ENCODE measurements at places on chromosomes 5 and 9.
A peak's percentile ranks its signal among the peaks of the same experiment; 100 is the strongest.

DNA sequence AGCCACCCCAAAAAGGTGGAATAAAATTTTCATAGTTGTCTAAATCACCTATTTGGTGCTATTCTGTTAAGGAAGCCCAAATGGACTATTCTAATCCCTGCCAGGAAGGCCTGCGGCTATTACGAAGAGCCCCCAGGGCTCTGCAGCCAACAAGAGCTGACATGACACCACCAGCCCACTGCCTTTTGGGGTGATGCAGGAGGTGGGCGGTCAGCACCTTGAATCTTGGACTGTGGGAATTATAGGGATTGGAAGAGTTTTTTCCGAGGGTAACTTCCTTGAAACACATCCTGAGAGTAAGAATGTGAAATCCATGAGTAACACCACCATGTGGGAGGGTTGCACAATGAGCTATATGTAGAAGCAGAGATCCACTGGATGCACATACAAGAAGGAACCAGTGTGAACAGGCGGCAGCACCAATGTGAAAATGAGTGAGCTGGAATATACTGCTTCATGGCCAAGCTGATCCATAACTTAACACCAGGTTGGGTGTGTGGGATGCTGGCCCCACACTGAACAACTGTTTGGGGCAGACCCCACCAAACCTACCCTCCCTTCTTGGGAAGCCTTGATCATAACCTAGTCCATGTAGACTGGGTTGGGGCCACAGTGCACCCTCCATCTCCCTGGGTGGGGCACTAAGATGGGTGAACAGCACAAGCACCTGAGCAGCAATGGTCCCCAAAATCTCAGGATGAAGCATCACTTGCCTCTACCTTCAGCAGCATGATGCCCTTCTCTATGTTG, 239.0 kb downstream of the FSTL4 start:
- DNase-seq = no peak

DNA sequence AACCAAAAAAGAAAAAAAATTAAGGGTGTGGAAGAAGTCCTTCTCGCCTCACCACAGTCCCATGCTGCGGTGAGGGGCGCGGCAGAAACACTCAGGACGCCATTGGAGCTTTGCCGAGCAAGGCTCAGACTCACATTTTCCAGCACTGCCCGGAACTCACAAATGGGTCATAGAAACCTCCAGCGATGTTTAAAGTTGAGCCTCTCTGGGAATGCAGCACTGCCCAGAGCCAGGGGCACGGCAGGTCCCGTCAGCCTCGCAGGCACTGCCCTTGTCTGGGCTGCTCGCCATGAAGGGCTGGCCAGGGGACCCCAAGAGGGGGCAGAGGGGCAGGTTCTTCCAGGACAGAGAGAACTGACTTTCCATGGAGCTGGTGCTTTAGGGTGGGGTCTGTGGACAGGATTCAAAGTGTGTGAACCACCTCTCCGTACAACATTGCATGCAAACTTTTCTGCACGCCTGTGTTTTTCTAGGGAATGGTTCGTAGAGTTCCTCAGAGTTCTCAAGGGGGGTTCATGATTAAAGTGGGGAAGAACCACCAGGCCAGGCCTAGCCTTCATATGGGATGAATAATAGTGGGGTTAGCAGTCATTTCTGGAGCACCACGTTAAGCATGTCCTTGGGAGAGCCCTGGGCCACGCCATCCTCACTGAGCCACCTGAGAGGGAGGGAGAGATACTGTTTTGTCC, 38.4 kb downstream of the PRRX2 start:
- no peak for DNase-seq

GRCh38 chr5:83265318-83265717, 188.0 kb downstream of the XRCC4 start:
- DNase-seq = no peak

- DNase-seq = no peak
These were observed 3.3 kb upstream of the CDC20B start for GRCh38 chr5:55176176-55176818.

DNA sequence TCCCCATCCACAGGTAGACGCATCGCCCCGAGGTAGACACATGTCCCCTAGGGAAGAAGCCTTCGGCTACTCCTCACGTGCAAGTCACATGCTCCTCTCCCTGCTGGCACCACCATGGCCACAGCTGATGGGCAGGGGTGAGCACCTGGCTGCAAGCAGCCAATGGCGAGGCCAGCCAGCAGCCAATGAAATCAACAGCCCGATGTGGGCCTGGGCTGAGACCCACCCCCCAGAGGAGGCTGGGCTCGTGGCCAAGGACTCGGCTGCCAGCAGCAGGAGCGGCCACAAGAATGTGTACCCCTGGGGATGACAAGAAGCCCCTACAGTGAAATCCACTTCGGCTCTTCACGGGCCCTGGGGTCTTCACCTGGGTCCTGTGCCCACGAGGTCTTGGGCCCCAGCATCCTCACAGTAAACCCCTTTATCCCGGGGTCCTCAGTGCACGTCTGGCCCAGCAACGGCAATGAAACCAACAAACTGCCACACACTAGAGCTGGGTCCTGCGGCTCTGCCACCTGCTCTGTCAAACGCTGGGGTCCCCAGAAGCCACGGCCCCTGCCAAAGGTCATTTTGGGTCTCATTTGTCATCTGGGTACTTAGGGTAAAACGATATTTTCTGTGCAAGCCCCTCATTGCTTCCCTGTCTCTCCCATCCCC, 22.1 kb upstream of the PTGES start:
- DNase-seq = no peak

DNA sequence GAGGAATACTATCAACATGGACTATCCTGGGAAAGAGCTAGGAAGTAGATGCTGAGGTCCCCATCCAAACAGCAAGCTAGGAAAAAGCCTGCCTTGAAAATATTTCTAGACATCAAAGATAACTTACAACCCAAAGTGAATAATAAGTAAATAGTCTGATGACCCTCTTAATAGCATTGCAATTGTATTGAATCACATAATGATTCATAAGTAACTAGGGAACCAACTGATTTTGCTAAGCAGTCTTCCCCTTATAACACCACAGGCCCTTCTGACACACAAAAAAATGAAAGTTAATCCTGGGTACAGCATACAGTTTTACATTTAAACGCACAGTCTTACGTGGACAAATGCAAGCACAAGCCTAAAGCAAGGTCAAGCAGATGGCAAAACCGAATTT, 199.3 kb downstream of the RFK start:
- no peak for DNase-seq

- no peak for DNase-seq
These were observed 21.6 kb downstream of the GAS1 start for GRCh38 chr9:86925686-86926085.

- no peak for DNase-seq
These were observed 5.8 kb upstream of the CRHBP start for GRCh38 chr5:76947082-76947503.

- DNase-seq = no peak
These were observed 218.3 kb upstream of the ZNF462 start for GRCh38 chr9:106644661-106645060.

GRCh38 chr9:9790216-9790872, 822.5 kb downstream of the PTPRD start:
- DNase-seq = peak; percentile 24

DNA sequence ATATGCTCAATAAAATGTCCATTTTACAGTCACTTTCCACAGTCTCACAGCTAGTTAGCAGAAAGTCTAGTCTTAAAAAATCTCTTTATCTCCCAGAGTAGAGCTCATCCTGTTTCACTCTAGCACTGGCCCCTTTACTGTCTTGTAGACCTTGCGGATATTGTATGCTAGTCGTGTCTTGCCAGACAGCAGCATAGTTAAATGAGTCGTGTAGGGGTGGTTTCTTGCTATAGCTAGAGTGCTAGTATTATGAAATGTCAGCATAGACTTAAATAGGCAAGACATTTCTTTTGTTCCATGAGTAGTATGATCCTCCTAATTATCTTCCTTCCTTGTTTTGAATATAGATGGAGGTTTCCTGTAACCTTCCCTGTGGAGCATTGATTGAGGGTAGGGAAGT, 77.4 kb downstream of the C7 start:
- no peak for DNase-seq

DNA sequence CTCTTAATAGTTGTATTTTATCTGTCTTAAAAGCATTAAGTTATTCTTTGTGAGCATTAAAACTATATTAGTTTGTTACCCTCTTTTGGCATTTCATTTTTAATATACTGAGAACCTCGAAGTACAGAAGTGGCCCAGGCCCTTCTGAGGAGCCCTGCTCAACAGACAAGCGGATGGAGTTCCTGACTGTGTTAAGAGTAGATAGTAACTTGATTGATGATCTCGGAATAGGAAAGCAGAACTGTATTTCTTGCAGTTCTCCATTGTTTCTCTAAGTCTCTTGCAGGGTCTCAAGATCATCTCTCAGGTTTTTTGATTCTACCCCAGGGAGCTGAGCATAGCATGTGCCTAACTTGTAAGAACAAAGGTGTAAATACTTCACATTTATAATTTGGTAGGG, 139.6 kb downstream of the SMARCA2 start:
- no peak for DNase-seq

GRCh38 chr9:75378036-75378435, 289.7 kb downstream of the OSTF1 start:
- no peak for DNase-seq

- DNase-seq = no peak
These were observed 7.8 kb downstream of the TTLL11 start for GRCh38 chr9:122085260-122085659.

DNA sequence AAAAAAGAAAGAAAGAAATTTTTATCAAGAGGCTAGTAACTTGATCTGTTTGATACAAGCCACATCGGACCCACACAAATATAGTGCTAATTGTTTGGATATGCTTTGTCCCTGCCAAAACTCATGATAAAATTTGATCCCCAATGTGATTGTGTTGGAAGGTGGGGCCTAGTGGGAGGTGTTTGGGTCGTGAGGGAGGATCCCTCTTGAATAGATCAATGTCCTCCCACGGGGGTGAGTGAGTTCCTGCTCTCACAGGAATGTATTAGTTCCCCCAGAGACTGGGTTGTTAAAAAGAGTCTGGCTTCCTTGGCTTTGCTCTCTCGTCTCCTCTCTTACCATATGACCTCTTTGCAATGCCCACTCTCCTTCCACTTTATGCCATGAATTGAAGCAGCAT, 80.6 kb upstream of the CPLX2 start:
- DNase-seq = no peak

GRCh38 chr5:93221773-93222172, 359.2 kb downstream of the NR2F1-AS1 start:
- DNase-seq = no peak

- no peak for DNase-seq
These were observed 236.9 kb downstream of the SAXO1 start for GRCh38 chr9:18795947-18796671.

DNA sequence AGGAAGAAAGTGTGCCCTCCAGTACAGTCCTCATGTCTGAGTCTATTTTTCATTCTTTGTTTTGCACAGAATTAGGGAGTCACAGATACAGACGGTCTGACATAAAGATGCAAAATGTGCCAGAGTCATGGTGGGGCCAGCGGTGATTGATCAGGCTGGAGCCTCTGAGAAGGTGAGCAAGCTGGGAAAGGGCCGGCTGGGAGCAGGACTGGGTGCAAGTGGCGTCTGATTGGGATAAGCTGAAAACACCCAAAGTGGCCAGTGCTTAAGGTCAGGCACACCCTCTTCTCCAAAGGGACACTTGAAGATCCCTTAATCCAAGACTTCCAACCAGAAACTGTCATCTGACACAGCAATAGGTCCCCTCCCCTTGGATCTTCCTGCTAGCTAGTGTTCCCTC, 32.6 kb downstream of the FSTL4 start:
- no peak for DNase-seq

GRCh38 chr9:93730648-93731047, 154.3 kb downstream of the PHF2 start:
- DNase-seq = no peak

- no peak for DNase-seq
These were observed 77.1 kb upstream of the ADAMTS2 start for GRCh38 chr5:179422213-179422855.

GRCh38 chr5:15021266-15022046, 149.9 kb upstream of the ANKH start:
- DNase-seq = no peak
